ENCODE measurements at places on chromosomes 2 and 18.

- no peak for DNase-seq
These were observed 11.8 kb downstream of the NDUFA10 start for GRCh38 chr2:240013343-240013742.

DNA sequence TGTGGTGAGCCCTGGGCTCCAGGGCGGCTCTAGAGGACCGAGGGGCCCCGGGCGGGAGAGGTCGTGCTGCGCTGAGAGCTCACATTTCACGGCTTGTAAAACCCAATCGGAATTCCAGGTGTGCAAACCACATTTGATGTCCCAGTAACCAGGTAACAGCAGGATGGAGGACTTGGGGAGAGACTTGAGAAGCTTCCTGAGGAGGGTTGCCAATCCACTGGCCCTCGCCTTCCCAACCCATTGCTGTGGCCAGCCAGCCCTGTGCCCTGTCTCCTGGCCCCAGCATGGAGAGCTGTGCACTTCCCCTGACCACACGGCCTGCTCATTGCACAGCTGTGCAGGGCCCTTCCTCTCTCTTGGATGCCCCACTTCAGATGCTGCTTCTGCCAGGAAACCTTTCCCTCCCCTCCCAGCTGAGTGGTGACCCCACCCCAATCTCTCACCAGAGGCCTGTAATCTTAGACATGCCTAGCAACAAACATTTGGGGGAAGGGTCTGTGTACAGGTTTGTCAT, 39.6 kb downstream of the ASB1 start:
- no peak for DNase-seq

DNA sequence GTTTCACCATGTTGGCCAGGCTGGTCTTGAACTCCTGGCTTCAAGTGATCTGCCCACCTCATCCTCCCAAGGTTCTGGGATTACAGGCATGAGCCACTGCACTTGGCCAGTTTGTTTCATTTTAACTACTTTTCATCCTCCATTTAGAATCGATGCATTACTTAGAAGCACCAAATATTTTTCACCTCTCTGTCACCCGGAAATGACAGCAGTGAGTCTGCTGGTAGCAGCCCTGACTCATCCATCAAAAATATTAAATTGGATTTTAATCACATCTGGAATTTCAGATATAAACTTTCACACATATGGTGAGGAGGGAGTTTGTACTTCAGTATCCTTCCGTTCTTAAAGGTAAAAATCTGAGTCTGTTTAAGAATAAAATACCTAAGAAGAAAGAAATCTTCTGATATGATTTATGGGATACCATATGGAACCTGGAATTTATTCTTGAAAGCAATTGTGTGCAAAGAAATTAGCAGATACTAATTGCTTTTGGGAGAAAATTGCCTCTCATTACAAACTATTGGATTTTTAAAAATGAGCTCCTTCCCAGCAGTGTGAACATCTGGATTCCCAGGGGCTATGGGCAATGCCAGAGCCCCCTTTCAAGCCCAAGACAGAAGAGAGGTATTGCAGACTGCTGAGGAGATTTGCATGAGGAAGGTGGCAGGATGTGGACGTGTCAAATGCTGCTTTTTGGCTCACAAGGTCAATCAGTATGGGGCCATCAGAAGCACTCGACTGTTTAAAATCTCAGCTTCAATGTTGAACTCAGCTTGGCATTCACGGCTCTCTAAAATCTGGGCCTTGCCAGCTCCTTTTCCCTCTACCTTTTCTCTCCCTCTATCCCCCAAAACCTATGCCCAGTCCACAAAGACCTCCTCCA, 279.5 kb upstream of the SIX2 start:
- DNase-seq, result no peak

DNA sequence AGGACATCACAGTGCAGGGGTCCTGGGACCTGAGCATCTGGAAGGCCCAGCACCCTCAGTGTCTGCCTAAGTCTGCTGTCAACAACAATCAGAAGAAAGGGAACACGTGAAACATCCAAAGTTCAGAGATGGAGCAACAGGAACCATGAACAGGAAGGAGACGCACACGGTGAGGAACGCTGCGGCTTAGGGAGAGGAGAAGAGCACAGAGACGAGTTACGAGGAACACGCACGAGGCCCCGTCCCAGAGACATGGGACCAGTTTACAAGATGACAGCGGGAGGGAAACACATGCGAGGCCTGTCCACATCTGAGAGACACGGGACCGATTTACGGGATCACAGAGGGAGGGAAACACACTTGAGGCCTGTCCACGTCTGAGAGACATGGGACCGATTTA, 2.9 kb upstream of the KCNG2 start:
- DNase-seq, result no peak

- no peak for DNase-seq
These were observed 4.2 kb downstream of the CNDP2 start for GRCh38 chr18:74500372-74500771.

DNA sequence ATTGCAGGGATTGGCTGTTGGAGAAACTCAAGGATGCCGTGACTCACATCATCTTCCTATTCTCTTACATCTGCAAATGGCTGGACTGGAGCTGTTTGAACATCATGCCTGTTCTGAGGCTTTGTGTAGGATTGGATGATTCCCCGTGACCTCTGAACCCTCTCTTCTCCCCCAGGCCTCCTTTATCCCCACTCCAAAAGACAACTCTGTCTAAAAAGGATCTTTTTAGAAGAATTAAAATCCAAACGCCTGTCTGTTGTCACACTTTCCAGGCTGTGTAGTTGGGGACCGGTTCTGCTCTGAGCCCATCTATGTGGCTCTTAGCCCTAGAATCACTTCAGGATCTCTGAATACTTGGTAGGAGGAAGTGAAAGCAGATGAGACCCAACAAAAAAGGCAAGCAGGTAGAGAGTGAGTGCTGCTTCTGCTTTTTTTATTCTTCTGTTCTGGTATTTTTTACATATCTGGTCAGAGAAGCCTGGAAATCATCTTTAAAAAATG, 565 bp downstream of the SP140 start:
- no peak for DNase-seq

- no peak for DNase-seq
These were observed 27.0 kb upstream of the INO80D start for GRCh38 chr2:206112846-206113547.

DNA sequence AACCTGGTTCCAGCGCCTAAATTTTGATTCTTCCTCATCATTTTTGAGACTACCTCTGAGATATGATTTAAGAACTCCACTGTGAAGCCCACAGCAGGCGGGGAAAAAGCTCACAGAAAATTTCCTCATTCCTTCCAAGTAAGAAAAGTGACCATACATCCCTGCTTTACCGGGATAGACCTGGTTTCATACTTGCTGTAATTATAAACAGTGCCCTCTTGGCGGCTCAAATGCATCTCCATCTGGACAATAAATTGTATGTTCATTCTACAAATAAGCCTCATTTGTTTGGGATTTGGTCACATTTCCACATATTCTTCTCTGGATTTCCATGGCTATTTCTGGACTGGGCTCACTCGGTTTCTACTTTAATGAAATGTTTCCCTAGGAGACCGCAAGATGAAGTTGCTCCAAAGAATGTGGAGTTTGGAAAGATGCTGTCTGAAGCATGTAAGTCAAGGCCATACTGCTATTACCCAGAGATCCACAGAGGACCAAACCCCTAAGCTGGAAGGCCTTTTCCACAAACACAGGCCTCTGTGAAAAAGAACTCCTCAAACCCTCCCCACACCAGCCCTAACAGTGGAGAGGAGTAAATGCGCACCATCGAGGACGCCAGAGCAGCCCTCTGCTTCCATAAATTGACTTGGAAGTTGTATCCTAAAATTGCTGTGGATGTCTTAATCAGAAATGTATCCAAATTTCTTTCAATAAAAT, 13.9 kb downstream of the STAT1 start:
- no peak for DNase-seq

DNA sequence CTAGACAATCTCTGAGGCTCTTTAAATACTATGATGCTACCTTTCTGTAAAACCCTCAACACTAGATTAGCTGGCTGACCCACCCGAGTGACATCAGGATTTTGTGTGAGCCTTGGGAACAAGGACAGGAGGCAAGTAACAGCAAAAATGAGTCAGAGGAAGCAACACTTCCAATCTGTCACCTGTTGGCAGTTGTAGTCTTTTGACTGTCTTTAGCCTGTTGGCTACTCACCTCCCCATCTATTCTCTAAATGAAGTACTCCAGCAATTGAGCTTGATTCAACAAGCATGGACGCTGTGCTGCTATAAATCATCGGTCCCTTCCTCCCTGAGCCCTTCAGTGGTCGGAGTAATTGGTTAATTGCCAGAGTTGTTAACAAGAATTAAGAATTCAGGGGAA, 898.7 kb downstream of the BCL11A start:
- no peak for DNase-seq

DNA sequence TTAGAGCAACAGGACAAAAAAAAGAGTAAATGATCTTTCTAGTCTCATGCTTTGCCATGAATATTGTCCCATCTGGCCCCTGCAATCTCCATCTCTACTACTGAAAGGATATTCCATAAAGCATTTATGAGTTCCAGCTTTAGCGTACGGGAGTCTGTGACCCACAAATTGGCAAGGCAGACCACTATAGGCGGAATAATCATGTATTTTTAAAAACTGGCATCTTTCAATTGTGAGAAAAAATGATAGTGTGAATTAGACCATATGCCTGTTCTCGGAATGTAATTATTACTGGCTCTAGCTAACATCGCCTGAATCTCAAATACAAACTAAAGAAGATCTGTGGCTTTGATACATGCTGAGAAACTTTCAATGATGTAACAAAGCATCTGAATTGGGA, 738.1 kb upstream of the NXPH2 start:
- DNase-seq, result no peak

DNA sequence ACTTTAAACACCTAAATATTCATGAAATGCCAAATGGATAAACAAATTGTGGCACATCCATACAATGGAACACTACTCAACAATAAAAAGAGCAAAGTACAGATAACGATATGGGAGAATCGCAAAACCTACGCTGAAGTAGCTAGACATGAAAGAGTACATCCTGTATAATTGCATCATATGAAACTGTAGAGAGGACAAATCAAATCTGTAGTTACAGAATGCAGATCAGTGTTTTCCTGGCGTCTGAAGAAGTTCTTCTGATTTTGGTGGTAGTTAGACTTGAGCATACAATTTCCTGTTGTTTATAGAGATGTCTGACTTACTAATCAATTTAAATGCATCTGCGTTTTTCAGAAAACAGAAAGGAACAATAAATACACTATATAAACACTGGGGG, 394.4 kb downstream of the SOCS6 start:
- DNase-seq, result no peak

- no peak for DNase-seq
These were observed 51.9 kb downstream of the SIGLEC15 start for GRCh38 chr18:45877403-45877802.

DNA sequence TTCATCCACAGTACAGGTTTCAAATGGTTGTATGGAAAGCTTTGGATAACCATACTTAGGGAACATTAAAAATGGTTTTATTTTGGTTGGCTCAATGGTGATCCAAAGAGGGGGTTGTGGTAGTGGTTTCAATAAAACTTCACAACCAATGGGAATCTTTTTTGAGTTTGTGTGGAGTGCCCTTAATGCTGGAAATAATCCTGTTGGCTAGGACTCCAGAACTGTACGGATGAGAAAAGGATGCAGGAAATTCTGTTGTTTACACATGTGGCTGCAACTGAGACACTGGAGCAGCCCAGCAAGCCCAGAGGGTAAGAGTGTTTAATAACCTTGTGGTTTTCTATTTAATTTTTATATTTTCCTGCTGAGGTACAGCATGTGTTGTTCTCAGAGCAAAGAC, at the start of gene CCDC102B:
CCDC102B (plus strand) TSS at position 210 of the 400 bp plus-strand sequence. CDS start 38,684 bp downstream, outside the sequence.
- DNase-seq, result no peak

GRCh38 chr2:223108351-223109050, 56.5 kb downstream of the KCNE4 start:
- DNase-seq, result no peak

GRCh38 chr18:7437870-7438269, 129.2 kb upstream of the PTPRM start:
- no peak for DNase-seq

DNA sequence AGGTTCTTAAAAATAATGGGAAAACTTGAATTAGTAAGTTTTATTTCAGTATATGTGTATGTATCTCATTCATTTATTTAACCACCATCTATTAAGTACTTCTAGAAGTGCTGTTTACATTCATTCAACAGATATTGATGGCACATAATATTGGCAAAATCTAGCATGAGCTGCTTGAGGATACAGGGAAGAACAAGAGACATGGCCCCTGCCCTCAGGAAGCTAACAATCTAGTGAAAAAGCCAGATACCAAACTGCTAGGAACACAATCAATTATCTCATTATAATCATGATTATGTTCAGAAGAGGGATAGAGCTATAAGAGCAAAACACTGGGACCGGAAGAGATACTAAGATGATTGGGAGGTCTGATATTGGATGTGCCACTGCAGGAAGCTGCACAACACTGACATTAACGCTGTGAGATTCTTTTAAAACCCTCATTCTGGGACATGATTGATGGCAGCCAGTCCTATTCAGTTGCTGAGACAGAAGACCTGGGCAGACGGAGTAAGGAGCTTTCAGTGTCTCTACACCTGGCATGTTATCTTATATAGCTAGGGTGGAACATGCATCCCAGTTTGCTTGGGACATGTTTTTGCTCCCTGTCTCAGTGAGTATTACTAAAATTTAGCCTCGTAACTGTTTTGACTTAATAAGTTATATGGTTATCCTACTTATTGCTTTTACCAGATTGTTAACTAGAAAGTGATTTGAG, 314.1 kb downstream of the STK39 start:
- no peak for DNase-seq

- no peak for DNase-seq
These were observed 118.6 kb upstream of the GLI2 start for GRCh38 chr2:120617055-120617454.

DNA sequence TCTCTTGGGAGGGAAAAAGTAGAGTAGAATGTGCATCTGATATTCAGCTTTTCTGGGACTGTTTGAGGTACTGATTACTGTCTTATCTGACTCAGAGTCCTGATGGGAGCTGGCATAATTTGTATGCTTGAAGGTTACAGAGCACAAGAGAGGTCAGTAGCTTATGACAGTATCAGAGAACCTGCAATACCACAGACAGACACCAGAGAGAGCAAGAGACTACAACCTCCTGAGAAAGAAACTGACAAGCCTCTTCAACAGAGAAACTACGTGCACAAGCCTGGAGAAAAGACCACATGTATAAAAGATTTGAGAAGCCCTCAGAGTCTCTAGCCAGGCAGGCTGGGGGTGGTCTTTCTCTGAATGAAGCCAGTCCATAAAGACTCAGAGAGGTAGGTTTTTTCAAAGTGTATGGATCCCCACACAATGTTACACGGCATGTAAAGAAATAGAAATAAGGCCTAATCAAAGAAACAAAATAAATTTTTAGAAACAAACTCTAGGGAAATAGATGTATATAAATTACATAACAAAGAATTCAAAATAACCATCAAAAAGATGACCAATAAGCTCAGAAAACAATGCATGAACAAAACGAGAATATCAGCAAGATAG, 568.3 kb downstream of the LRRTM4 start:
- DNase-seq, result peak; percentile 42
